ENCODE measurements at places on chromosomes 7 and 10.

DNA sequence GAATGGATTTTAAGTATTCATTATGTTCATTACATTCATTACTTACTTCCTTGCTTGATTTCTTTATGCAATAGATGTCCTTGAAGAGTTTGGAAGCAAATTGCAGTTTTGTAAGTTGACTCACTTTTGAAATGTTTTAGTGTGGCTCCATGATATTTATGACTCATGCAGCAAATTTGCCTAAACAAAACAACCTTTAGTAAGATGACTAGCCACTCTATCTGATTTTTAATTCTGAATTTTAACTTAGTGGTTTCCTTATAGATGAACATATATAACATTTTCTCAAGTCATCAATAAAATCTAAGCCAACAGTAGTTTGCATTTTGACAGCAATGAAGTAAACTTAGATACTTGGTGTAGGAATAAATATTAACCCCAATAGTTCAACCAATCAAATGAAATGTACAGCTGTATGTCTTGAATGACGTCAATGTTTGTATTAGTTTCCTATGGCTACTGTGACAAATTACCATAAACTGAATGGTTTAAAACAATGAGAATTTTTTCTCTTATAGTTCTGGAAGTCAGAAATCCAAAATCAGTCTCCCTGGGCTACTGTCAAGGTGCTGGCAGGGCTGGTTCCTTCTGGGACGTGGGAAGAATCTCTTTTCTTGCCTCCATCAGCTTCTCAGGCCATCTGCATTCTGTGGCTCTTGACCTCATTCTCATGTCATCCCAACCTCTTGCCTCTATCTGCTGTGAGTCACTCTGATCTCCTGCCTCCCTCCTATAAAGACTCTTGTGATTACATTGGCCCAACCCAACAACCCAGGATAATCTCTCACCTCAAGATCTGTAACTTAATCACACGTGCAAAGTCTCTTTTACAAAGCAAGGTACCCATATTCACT, 73.4 kb downstream of the AHR start:
- DNase-seq, result no peak

DNA sequence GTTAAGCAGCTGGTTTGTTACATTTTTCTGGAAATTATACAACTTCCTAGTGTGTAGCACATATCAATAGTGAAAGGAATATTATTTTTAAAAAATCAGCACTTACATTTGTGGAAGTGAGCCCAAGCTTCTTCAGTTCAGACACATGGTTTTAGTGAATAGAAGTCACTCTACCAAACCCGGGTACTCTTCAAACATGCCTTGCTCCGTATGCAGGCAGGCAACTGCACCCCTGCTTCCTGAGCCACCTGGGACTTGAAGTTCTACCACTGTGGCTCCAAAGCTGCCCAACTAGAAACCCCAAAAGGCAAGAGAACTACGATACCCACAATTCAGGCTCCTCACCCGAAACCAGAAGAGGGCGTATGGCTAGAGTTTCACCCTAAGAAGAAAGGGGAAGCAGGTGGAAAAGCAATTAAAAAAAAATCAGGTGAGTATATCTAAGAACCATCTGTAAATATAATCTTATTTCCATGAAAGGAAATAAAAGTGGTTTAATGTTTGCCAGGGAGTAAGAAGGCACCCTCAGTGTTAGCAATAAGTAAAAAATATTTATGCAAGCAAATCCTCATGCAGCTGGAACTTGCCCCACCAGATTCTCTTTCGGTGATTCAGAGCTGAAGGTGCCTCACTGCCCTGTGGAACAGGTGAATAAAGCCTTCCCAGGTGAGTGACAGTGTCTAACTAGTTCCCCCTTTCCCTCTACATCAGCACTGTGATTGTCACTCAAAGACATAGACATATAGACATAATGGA, at the start of gene MACC1:
Gene MACC1, minus strand, starts transcription at position 192 of the 756 bp plus-strand sequence. CDS start 55,522 bp downstream, outside the sequence.
- DNase-seq, result no peak

DNA sequence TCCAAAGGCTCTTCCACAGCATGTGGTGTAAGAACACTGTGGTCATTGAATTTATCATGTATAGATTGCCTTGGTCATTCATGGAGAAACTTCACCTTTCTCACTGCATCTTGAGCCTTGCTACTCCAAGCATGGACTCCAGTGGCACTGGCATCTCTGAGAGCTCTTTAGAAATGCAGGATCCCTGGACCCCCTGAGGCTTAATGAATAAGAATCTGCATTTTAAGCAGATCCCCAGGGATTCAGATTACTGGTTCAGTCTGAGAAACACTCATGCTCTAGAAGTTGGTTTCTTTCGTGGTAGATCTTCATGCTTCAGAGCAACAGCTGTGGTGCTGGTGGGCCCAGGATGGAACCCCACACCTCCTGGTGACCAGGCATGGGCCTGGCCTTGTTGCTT, 63.2 kb downstream of the CFAP58 start:
- DNase-seq, result no peak

GRCh38 chr7:45306752-45307305, 149.2 kb downstream of the RAMP3 start:
- DNase-seq, result no peak

DNA sequence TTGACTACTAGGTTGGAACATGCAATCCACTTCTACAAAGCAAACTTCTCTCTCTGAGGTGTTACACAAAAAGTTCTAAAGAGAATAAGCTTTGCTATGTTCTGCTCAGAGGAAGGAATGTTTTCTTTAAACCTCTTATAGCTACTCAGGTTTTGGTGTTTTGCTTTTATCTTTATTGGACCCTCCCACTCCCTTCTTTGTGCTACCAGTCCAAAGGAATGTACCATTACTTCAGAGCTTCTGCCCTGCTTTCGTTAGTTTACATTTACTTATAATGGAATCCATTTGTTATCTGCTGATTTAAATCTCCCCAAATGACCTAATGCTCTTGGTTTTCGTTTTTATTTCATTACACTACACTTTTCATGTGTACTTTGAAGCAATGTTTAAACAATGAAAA, 154.9 kb downstream of the ATE1 start:
- no peak for DNase-seq

DNA sequence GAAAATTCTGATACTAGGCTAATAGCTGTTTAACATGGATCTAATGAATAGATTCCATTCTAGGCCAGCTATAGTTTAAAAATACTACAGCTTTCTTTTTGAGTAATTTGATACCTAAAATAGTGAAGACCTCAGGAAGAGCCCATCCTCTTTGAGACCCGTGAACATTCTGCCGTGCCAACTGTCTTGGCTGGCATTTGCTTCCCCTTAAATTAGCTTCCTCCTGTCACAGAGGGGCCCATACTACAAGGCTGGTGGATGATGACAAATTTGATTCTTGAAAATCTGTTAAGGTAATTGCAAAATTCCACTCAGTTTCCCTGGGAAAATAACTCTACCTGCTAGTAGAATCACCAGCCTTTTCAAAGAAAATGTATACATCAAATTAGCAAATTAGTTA, 385.0 kb downstream of the DPP6 start:
- no peak for DNase-seq

- no peak for DNase-seq
Measured at GRCh38 chr10:93697207-93697606, 5.2 kb downstream of the FRA10AC1 start.

DNA sequence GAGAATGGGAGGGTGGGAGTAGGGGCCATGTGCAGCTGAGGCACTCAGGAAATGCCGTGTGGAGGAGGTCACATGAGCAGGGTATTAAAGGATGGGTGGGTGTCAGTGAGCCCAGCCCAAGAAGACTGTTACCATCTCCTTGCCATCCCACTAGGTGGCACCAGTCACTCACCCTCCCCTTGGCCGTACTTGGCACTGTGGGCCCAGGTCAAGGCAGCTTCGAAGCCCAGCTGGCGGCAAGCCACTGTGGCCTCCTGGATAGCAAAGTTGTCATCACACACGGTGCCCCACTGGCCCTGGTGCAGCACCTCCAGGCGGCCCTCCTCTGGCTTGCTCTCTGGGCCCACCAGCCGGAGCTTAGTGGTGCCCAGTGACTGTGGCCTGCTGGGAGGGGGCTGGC, 5.4 kb downstream of the LOXL4 start:
- DNase-seq, result no peak

DNA sequence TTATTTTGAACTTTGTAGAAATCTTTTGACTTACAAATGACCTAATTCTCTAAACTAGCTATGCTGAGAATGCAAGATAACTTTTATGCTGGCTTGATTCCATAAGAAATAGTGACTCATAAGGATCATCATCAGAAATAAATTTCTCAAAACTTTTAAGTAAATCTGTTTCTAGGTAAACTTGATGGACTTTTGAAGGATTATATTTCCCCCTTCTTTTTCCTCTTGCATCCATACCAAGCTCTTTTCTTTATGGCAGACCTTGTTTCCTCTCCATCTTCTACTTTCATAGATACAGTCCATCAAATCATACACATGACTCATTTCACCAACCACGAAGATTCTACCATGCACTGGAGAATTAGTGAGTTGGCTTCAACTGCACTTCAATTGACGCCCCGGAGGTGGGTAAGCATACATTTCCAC, 336.3 kb downstream of the KCNMA1 start:
- no peak for DNase-seq

DNA sequence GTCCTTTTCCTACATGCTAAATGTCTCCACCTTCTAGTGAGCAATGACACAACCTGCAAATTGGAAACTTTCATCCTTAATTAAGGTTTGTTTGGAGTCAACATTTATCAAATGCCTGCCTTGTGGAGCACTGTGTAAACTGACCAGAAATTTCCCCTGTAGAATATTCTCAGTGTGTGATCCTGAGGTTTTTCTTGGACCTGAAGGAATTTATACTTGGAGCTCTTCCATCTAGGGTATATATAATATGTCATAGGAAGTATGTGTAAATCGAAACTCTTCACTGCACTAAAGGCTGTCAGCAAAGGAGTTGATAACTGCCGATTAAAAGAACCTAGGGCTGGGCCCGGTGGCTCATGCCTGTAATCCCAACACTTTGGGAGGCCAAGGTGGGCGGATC, 152.4 kb downstream of the NSUN6 start:
- DNase-seq, result no peak

GRCh38 chr7:117759950-117760640, 113.1 kb downstream of the CTTNBP2 start:
- no peak for DNase-seq

DNA sequence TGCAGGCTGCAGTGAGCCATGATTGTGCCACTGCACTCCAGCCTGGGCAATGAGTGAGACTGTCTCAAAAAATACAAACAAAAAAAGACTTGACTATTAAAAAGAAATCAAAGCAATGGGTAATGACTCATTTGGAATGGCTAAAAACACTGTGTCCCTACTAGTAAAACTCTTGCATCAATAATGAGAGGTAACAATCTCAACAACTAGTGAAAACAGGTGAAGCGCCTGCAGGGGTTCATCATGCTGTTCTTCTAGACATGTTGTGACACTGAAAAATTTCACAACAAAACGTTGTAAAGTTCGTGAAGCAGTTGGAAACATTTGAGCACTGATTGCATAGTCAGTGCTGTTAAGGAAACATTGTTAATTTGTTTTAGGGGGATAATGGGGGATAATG, 26.9 kb upstream of the SLC29A4 start:
- DNase-seq, result no peak

GRCh38 chr10:58515291-58515941, 2.7 kb downstream of the BICC1 start:
- DNase-seq, result no peak

- DNase-seq, result no peak
Measured at GRCh38 chr10:53839440-53840039, 961.5 kb downstream of the PCDH15 start.

GRCh38 chr10:96758423-96758822, 38.1 kb upstream of the PIK3AP1 start:
- no peak for DNase-seq

GRCh38 chr7:2331707-2332106, 17.5 kb upstream of the SNX8 start:
- DNase-seq, result no peak

All from effector CD4-positive, alpha-beta T cell (primary cell).